Right ventricle myocardium superior (tissue), 1 donor: ENCODE measurements at places on chromosomes 7 and 10.

DNA sequence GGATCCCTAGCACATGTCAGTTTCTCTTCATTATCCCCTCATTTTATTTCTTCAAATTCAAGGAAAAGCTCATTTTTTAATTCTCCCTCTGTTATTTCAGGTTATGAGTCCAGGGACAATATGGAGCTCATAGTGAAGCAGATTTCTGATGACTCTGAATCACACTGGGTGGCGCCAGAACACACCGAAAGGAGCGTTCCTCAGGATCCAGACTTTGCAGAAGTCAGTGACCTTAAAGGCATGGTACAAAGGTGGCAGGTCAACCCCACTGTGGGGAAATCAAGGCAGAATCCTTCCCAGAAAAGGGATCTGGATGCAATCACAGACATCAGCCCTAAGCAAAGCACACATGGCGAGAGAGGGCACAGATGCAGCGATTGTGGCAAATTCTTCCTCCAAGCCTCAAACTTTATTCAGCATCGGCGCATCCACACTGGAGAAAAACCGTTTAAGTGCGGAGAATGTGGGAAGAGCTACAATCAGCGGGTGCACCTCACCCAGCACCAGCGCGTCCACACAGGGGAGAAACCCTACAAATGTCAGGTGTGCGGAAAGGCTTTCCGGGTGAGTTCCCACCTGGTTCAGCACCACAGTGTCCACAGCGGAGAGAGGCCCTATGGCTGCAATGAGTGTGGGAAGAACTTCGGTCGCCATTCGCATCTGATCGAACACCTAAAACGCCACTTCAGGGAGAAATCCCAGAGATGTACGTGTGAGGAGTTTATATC, 21.4 kb downstream of the ZKSCAN5 start:
- DNase-seq = no peak

GRCh38 chr7:120502825-120503224, 229.8 kb downstream of the KCND2 start:
- no peak for DNase-seq

GRCh38 chr7:13982940-13983677, 6.4 kb downstream of the ETV1 start:
- no peak for DNase-seq

DNA sequence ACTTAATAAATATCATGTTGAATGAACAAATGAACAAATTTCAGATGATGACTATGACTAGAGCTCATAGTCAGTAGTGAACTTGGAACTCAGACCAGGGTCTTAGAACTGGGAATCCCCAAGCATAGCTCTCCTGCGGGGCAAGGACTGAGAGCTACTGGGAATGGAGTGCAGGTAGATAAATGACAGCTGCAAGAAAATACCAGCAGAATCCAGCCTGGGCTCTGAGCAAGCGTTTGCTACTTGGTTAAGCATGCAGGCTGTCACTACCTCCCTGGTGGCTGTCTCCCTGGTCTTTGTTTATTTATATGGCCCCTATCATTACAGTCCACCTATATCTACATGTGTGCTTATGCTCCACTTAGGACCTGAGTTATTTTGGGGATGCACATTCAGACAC, 208.4 kb downstream of the POU6F2 start:
- DNase-seq = no peak

DNA sequence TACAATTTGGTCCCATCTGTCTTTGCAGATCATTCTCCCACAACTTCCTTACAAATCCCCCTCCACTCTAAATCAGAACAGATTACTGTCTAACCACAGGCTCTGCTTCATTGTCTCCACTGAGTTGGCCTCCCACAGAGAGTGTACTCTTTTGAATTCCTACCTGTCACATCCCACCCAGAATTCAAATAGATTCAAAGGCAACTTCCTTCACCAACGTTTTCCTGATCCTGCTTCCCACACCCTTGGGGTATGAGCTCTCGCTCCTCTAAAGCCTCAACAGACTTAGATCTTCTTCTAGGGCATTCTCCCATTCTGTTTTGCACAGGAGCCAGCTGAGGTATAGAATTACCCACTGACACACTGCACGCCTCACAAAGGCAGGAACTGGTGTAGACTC, 197.8 kb upstream of the CDCA7L start:
- no peak for DNase-seq

DNA sequence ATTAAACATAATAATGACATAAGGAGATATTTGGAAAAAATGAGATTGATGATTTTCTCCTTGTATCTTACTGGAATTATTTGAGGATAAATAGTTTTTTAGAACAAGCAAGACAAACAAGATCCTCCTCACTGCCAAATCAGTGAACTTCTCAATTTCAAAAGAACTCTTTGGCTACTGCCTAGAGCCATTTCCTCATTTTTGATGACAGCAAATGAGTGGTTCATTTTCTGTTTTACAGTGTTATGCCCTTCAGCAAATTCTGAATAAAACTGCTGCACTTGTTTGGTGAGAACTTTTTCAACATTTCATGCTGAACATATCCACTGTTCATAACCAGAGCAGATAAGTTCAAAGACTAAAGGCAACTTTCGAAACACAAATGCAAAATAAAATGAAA, 42.5 kb upstream of the AHR start:
- DNase-seq = no peak

- DNase-seq = no peak
These were observed 9.8 kb downstream of the HSPA12A start for GRCh38 chr10:116732573-116732972.

DNA sequence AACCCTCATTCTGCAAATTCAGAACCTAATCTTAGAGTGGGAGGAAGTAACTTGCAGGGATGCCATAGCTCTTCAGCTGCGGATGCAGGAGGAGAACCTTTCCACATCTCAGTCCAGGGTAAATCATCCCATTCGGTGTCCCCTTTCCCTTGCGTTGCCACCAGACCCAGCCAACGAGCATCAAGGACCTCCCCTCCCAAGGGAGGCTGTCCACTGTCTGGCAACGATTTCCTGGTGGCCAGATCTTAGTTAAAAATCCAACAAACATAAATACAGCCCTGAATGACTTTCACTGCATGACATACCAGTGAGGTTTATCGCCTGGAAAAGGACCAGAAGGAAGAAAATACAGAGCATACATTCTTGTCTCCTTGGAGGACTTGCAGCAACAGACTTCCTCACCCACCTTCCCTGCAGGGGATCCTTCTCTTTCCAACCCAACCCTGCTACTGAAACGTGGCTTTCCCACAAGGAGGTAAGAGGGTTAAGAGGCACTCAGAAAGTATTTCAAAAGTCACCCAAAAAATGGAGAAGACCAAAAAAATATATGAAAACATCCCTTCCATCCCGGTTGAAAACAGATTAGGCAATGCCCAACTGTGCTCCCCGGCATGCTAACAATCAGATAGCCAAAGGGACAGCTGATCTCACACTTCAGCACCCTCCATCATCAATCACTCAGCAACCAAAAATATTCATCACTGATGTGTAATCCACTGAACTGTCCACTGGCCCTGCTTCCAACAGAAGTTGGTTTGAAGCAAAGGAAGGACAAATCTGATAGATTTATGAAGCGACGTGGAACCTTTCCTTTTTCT, 206.6 kb downstream of the TNS3 start:
- DNase-seq = no peak

DNA sequence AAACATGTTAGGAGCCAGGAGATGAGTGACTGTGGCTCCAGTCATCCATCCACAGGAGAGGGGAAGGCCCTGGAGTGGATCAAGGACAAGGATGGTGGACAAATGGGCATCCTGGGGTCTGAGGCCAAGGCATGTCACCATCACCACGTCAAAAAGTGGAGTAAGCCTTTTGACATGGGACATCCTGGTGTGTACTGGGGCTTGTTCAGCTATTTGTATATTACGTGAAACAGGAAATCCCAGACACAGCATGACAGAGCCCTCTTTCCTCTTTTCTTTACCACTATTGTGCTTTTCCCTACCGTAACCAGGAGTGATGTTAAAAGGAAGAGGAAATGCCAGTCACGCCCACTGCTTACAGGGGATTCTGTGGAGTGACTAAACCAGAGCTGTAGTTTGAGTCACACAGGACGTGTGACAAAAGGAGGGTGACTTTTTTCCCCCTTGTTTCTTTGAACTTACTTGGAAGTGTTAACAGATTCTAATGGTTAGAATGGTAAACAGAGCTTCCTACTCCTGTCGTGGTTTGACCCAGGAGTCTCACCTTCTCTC, 15.4 kb downstream of the ACSL5 start:
- no peak for DNase-seq

- no peak for DNase-seq
These were observed 137.8 kb downstream of the CHRM2 start for GRCh38 chr7:137006293-137006692.

DNA sequence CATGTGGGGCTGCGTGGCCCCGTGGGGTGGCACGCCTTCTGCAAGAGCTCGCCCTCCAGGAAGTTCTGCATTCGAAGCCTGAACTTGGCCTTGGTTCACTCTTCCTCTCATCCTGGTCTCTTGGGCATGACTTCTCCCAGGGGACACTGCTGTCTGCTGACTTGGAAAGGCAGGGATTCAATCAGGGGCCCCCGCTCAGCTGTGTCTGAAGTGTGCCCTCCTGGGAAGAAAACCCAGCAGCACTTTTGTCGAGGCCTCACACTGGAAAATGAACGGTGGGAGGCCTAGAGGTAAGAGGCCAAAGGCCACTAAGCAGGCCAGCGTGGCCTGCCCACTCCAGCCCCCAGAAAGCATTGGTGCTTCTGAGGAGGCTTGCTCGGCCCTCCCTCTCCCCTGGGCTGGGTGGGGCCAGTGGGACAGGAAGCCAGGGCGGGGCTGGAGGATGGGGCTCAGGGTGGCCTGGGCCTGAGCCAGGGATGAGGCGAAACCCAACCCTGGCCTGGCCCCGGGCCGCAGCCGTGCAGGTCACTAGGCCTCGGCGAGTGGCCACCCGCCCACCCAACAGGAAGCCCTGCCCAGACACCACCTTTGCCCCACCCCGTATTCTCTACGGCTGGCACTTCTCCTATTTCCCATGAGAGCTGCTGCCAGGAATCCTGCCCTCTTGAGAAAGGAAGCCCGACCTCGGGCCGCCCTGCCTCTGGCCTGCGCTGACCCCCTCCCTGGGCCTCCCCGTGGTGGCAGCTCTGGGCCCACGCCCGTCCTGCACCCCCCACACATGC, 81.1 kb downstream of the ZMIZ1 start:
- peak; percentile 93 for DNase-seq

DNA sequence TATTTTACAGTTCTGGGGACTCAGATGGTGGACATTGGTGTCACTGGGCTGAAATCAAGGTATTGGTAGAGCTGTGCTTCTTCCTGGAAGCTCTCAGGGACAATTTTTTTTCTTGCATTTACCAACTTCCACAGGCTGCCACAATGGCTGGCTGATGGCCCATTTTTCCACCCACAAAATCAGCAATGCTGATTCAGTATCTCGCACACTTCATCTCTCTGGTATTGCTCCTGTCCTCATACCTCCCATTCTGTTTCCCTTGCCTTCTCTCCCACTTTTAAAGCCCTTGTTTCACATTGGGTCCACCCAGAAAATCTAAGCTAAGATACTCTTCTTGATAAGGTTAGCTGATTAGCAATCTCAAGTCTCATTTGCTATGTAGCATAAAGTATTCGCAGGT, 530.9 kb upstream of the POM121L12 start:
- no peak for DNase-seq

- no peak for DNase-seq
These were observed 279.0 kb downstream of the OTUD1 start for GRCh38 chr10:23717913-23718312.

GRCh38 chr10:84818961-84819360, 490.6 kb downstream of the CCSER2 start:
- DNase-seq = no peak

GRCh38 chr10:61409157-61409556, 44.0 kb downstream of the TMEM26 start:
- no peak for DNase-seq

- DNase-seq = no peak
These were observed 27.3 kb downstream of the PFKP start for GRCh38 chr10:3094609-3095036.

DNA sequence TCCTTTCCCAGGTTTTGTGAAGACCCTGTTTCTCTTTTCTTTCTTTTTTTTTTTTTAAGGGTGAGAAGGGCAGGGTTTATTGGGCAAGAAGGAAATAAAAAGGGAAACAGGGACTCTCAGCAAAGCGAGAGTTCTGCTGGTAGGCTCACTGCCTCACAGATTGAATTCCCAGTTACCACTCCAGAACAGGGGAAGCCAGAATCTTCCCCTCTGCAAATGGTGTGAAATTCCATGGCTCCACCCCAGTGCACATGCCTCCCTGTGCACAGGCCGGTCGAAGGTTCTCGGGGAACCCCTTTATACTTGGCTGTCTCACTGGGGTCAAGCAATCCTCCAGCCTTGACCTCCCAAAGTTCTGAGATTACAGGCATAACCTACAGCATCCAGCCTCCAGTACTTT, 10.5 kb upstream of the GUSB start:
- DNase-seq = no peak

- no peak for DNase-seq
These were observed 11.6 kb downstream of the NKX2-3 start for GRCh38 chr10:99544322-99544721.

DNA sequence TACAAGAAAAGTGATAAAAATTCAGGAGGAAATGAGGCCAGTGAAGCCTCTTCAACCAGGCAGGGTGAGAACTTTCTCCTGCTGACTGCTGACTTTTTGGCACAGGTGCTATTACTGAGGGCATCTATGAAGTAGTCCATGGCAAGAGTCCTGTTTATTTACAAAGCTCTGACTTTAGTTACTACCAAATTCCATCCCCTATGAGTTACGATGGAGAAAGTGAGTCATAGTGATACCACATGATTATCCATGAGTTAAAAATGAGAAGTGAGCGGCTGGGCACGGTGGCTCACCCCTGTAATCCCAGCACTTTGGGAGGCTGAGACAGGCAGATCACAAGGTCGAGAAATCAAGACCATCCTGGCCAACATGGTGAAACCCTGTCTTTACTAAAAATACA, 19.9 kb downstream of the CCDC3 start:
- no peak for DNase-seq

GRCh38 chr10:7818295-7819120, at the start of gene TAF3:
Gene TAF3, plus strand, starts transcription at chr10:7818505. Its CDS starts 205 bp downstream, at chr10:7818710.
- peak; percentile 95 for DNase-seq

DNA sequence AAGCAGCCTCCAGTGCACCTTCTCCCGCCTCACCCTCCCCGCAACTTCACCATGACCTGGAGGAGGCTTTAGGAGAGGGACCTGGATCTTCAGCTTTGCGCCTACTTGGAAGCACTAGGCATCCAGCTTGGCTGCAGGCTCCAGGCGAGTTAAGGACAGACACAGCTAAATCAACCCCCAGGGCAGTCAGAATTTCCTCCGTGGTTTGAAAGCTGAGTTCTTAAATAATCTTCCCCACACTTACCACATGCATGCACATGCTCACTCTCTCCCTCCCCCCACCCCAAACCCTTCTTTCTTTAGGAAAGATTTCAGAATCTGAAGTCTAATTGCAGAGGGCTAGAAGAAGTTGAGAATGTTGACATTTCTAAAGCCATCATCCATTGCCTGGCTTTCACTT, 36.7 kb upstream of the LRRC4 start:
- DNase-seq = no peak

DNA sequence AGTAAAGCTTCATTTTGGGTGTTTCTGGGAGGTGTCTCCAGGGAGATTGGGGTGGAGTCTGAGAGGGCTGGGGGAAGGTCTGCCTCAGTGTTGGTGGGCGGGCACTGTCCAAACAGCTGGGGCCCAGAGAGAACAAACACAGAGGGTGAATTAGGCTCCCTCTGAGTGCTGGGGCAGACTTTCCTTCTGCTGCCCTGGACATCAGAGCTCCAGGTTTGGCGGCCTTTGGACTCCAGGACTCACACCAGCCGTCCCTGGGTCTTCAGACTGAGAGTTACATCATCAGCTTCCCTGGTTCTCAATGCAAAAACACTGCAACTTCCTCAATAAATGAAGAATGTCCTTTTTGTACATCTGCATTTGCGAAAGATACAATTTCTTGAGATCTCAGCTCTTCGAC, 427.4 kb downstream of the PTPRN2 start:
- DNase-seq = no peak

GRCh38 chr10:62001898-62002297, 100.4 kb downstream of the ARID5B start:
- DNase-seq = no peak
